ENCODE measurements at places on chromosomes 12 and 14.
A peak's percentile ranks its signal among the peaks of the same experiment; 100 is the strongest.

DNA sequence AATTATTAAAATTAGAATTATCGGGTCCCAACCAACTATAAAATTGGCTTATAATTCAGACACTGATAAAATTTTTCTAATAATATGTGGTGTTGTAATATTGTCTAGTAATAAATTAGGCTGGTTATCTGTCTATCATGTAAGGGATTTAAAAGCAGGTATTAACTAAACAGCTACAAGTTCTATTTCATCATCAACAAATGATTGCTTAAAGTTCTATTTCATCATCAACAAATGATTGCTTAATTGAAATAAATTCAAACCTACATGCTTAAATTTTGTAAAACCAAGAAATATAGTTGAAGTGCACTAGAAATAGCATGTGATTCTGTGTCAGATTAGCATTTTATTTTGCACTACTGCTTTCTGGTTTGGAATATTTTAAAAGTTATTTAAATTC is 34.1 kb downstream of the SLCO1A2 start:
- no peak for DNase-seq

- no peak for DNase-seq
Observed at GRCh38 chr12:65822732-65823512, 1.4 kb upstream of the HMGA2 start.

- DNase-seq: no peak
Observed at GRCh38 chr14:88463318-88463717, 77.9 kb downstream of the SPATA7 start.

GRCh38 chr14:95543021-95543420 is 8.2 kb downstream of the GLRX5 start:
- no peak for DNase-seq

DNA sequence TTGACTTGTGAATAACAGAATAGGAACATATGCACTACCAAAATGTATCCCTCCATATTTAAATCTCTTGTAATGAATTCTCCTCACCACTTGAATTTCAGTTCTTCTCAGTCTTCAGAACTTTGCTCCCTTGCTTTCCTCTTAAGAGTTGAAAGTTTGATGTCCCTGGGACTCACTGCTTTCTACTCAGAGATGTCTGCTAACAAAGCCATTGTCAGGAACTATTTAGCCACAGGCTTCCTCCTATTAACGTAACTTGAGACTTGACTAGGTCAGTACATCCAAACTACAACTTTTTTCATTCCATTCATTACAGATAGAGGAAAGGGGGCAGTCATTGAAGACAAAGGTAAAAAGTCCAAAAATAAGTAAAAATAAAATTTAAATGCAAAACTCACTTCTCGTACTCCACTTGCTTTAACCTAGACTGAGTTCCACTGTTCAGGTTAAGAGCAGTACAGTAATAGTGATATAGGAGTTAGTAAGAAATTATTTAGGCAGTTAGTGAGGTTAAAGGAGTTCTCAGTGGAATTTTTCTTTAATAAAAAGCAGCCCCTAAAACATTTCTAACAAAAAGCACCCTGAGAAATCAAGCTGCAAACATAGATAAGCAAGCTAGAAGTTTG is 364.2 kb downstream of the SOX5 start:
- no peak for DNase-seq

- DNase-seq: no peak
Observed at GRCh38 chr12:94297876-94298505, 149.6 kb downstream of the PLXNC1 start.

DNA sequence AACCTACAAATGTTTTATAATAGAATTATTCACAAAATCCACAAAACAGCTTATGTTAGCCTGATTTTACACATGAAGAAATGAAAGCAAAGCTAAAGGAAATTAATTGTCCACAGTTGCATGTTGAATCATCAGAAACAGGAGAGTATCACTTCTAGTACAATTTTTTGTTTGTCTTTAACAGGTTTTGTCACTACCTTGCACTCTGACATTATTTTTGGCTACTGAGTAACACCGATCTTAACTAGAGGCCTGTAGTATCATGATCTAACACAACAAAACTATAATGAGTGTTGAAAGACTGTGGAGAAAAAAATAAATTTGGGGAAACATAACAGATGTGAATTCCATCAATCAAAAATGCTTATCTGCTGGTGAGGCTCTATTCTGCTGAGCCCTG is 60.1 kb downstream of the TAOK3 start:
- DNase-seq: no peak

DNA sequence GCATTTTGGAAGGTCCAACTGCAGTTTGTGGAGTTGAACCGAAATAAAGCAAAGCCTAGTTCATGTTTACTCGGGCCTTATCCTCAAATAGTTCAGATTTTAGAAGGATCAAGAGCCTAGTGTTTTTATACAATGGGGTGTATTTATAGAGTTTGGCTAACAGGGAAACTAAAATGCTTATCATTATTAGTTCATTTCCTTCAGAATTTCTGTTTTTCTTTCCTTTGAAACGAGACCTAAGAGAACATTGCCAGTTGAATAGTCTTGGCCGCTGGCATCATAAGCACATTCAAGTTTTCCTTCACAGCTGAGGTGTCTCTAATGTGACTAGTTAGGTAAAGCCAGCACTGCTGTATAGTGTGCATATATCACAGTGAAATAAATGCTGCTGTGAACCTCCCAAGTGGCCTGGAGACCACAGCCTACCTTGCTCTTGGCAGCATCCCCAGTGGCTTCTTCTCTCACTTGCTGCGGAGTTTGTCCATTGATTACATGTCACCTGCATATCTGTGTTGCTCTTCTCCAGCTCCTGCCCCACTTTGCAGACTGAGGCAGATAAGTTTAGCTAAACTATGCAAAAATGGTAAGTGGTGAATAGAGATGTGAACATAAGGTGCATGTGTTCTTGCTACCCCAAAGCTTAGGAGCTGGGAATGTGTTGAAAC is 88.8 kb downstream of the ANO6 start:
- no peak for DNase-seq

DNA sequence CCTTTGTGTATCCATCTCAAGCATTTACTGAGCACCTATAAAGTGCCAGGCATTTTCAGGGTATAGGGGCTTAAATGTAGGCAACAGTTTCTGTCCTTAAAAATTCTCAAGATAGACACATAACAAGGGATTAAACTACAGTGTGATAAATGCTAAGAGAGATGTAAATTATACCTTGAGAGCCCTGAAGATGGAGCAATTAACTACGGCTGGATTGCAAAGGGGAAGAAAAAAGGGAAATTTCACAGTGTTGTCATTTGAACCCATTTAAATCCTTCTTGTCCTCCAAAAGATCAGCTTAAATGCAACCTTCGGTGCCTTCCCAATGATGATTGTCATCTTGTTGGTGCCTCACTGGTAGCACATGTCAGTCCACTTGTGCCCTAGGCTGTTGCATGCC is 11.5 kb upstream of the IL26 start:
- no peak for DNase-seq

GRCh38 chr14:54593860-54594259 is 26.9 kb downstream of the SAMD4A start:
- DNase-seq: no peak

- no peak for DNase-seq
Observed at GRCh38 chr12:32454075-32454474, 54.7 kb downstream of the FGD4 start.

GRCh38 chr14:92801917-92802316 is 7.8 kb downstream of the GOLGA5 start:
- DNase-seq: no peak

DNA sequence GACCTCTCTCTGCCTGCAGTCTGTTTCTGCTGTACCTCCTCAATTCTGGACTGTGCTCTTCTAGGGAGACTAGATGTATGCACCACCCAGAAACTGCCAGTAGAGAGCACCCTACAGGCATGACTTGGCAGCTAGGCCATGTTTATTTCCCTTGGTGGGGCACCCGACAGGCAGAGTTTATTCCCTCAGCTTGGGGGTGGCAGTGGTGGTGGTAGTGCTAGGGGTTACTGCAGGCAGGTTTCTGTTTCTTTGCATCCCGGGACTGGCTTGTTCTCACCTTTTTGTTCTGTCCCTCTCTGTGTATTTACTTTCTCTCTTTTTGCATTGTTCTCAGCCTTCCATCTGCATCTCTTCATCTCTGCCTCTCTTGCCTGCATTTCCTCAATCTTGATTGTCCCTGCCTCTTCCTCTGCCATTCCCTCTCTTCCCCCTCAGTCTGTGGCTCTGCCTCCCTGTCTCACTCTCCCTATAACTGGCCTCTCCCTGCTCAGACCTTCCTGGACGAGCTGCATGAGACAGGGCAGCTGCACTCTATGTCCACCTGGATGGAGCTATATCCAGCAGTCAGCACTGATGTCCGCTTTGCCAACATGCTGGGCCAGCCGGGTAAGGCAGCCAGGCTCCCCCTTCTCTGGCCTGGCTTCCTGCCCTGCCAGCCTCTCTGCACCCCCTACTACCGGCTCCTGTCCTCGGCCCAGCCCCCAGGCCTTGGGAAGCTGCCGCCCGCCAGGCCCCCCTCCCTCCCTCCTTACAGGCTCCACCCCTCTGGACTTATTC is 13.8 kb downstream of the PRPF40B start:
- DNase-seq: peak; percentile 57

DNA sequence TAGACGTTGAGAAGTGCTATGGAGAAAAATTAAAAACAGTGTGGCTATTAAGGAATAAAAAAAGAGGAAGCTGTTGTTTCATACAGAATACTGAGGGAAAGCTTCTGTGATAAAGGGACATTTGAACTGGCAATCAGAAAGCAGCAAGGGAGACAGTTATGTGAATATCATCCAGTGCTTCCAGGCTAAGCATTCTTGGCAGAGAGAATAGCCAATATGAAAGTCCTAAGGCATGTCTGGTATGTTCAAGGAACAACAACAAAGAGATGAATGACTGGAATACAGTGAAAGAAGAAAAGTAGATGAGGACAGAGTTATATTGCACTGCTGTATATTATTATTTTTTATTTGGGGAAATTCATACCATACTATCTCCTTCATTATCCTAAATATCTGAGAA is 23.9 kb downstream of the SCAF11 start:
- DNase-seq: no peak

DNA sequence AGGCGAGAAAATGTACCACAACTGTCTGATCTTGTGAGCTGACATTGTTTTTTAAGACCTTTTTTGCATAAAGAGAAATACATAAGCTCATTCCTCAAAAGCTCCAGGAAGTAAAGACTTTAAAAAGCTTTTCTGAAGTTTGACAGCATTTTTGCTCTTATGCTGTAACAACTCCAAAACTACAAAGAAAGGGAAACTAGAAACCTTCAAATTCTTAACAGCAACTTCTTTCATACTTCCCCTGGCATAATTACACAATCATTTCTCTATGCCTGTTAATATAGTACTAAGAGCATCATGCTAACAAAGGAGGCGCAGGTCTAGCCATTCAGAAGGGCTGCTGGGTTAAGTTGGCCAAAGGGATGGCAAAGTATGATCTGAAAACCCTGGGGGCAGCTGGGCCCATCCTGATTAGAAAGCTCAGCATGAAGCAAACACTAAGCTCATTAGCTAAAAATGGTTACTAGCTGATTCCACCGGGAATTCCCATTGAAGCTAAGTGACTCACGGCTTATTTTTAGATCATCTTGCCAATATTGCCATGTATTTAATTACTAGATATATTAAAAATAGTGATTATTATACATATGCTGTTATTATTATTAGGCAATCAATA is 26.1 kb upstream of the ANP32D start:
- DNase-seq: peak; percentile 10

DNA sequence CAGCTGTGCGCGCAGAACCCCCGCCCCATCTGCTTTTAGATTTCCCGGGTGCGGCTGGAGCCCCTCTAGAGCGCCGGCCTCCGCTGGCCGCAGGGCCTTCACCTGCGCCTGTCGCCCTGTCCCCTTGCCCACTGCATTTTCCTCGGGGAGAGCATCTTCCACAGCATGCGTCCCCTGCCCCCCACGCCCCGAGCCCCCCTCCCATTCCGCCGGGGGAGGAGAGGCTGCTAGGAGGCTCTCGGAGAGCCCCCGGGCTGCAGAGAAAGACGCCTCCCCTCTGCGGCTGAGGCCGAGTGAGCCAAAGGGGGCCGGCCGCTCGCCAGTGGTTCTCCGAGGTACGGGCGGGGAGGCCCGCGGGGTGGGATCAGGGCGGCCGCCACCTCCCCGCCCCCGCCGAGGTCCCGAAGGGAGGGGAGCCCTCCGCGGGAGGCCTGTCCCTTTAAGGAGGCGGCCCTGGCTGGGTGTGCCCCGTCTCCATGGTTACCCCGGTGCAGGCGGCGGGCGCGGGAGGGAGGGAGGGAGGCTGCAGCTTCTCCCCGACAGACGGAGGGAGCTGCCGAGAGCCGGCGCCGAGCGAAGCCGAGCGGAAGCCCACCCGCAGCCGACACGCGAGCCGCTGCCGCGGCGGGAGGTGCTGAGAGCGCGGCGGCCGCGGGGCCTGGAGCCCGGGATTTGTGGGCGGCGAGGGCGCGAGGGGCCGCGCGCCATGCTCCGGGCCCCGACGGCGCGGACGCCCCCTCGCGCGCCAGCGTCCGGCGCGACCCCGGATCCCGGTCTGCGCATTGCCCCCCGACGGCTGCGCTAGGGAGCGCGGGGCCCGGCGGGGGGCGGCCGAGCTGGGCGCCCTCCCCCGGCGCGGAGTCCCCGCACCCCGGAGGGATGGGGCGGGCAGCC is at the start of gene KCNH3:
Gene KCNH3, plus strand, starts transcription at position 521 of the 894 bp plus-strand sequence. CDS start 387 bp downstream, outside the sequence.
- DNase-seq: peak; percentile 85

GRCh38 chr12:1929241-1929984 is 11.0 kb upstream of the CACNA2D4 start:
- no peak for DNase-seq

GRCh38 chr14:95467232-95467631 is 49.2 kb downstream of the SYNE3 start:
- no peak for DNase-seq

DNA sequence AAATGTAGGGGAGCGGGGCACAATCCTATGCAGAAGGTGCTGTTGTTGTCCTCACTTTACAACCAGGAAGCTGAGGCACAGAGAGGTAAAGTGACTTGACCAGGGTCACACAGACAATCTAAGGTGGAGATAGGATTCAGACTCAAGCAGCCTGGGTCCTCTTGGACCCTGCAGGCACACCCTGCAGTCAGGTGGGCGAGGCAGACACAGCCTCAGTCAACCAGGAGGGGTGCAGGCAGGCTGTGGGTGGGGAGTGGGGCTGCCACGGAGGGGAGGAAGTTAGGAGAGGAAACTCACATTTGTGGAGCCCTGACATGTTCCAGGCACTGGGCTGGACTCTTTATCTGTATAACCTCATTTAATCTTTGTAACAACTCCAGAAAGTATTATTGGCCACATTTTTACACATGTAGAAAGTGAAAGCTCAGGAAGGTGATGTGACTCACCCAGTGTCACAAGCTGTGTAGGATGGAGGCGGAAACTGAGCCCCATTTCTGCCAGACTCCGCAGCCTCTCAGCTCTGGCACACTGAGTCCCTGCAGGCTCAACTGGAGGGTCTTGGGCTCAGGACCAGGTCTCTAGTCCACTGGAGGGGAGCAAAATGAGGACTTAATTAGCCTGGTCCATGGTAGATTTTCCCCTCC is 24.9 kb upstream of the CHGA start:
- DNase-seq: peak; percentile 41

Data from activated naive CD4-positive, alpha-beta T cell treated with anti-CD3 and anti-CD28 coated beads, Interleukin-2, amount 50 U/mL, for 16 hours (primary cell).